ENCODE measurements at places on chromosomes 4 and X. TPM values are rescaled to one million over a fixed set of nuclear protein-coding genes. Genes with fewer than 3 reads are reported as not detected.

Gene AR
- 11.4 TPM for total RNA-seq

- DNase-seq = no peak
These were observed 5.1 kb downstream of the SETD7 start for GRCh38 chr4:139550724-139551429.

Gene CDKL5
- total RNA-seq = 2.5 TPM

Gene MAGEC2
- total RNA-seq = not detected

DNA sequence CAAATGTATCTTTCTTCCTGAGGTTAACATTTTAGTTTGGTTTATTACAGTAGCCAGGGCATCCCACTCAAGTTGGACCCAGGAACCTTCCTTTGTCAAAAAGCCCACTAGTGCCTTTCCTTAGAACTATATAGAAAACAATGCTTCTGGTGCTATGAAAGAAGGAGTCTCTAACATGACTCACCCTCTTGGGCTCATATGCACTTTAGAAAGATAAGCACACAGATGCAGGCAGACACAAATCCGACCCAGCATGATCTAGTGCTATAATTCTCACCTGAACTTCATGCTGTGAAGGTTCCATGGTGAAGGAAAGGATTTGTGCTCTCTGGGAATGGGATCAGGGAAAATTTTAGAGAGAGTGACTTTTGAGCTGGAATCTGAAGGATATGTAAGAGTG is 289.4 kb downstream of the ANKRD50 start:
- DNase-seq = no peak

DNA sequence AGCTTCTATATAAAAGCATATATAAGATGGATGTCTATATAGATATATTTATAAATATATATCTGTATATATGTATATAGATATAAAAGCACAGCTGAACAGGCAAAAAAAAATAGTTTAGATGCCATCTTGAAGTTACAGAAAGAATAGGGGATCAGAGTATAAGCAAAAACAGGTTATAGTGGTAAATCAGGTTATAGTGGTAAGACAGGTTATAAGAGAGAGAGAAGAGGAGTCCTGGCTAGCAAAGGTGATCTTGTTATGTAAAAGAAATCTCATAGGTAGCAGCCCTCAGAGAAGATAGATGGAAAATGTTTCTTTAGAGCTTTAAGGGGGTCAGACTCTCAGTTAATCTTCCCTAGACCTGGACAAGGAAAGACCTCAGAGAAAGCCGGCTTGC is 1263.1 kb downstream of the PCDH7 start:
- no peak for DNase-seq

GRCh38 chrX:31057691-31058090 is 14.2 kb downstream of the FTHL17 start:
- DNase-seq = no peak

Gene CT45A5
- total RNA-seq = not detected

Gene TMPRSS11A
- not detected for total RNA-seq

GRCh38 chr4:8696369-8697127 is 104.0 kb downstream of the CPZ start:
- DNase-seq = no peak

GRCh38 chr4:174654634-174655033 is 132.3 kb upstream of the HPGD start:
- DNase-seq = no peak

DNA sequence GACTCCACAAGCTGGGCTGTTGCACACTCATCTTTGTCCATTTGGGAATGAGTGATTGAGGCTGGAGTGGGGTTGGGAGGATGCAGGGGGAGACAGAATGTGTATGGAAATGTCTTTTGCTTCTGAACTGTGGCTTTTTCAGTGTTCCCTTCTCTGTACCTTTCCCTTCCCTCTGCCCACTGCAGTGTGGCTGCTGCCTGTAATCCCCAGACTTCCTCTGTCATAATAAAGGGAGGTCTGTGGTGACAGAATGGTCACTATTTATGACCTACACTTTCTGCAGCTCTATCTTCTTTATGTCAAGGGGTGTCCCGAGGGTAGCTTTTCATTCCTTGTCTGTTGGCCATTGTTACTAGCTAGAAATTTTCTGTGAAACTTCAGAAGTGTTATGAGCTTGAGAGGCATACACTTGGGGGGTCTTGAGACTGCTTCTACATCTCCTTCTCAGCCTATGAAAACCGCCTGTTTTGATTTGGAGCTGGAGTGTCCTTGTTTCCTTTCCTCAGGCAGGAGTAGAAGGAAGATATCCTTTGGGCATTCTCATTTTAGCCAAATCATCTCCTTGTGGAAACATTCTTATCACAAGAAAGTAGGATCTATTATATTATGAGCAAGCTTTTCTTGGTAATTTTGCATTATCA is 63.0 kb downstream of the ANK2 start:
- no peak for DNase-seq

DNA sequence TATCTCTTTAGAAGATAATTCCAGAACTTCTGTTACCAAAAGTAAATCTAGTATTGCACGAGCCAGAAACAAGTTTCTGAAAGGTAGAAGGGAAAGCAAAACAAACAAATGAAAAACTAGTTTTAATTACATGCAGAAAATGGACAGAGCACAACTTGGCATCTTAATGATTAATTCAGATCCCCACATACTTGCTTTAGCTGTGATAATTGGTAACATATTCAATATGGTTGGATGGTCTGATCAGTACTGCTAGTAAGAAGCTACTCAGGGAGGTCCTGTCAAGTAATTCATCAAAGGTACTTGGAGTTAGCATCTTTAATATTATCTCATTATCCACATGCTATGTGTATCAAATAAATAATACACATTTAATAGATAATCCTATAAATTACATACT is 204.3 kb downstream of the TRAM1L1 start:
- no peak for DNase-seq

Measured in pulmonary artery endothelial cell (primary cell).